ENCODE measurements at places on chromosomes 6 and 20. TPM values are rescaled to one million over a fixed set of nuclear protein-coding genes. Genes with fewer than 3 reads are reported as not detected.

- H3K4me1 ChIP-seq: no peaks in the 10 kb centered on the region
- DNase-seq: no peak
- H3K4me3 ChIP-seq: no peak overlapping the region
- no peaks in the 10 kb centered on the region for H3K36me3 ChIP-seq
Measured at GRCh38 chr6:154117485-154117884, 78.4 kb downstream of the OPRM1 start.

DNA sequence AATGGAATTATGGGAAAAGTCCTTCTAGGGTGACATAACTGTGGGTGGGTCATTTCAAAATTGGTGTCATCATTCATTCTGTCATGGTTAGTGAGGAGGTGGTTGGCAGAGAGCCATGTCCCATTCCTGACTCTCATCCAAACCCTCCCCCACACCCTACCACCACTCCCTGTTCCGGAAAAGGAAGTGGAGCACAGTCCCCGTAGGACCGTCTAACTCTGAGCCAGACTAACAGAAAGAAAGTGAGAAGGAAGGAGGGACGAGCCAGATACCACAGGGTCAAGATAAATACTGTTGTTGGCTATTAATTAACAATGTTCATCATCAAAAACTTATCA, 4.8 kb downstream of the TRIM10 start:
- DNase-seq: no peak
- H3K4me3 ChIP-seq: no peak overlapping the region
- no peaks in the 10 kb centered on the region for H3K27me3 ChIP-seq
- no peak overlapping the region for H3K27ac ChIP-seq
- no peaks in the 10 kb centered on the region for H3K36me3 ChIP-seq

- no peak for DNase-seq
- H3K36me3 ChIP-seq: no peaks in the 10 kb centered on the region
- H3K4me3 ChIP-seq: peak overlapping the region; percentile 43
- H3K27me3 ChIP-seq: peaks cover 45% of the 10 kb centered on the region
Measured at GRCh38 chr20:20837574-20838021, 125.2 kb upstream of the RALGAPA2 start.

PRL gene
- not detected for total RNA-seq

- peaks cover 4% of the 10 kb centered on the region for H3K27me3 ChIP-seq
- DNase-seq: no peak
- H3K27ac ChIP-seq: no peak overlapping the region
- no peaks in the 10 kb centered on the region for H3K4me1 ChIP-seq
Measured at GRCh38 chr20:1721687-1722512, 64.3 kb upstream of the SIRPG start.

Measured in heart left ventricle (tissue), 16 donors.